Stimulated activated memory B cell treated with anti-CD40 and anti-IgM and Interleukin-4, amounts not matched to agents 10 μg/mL and 1 μg/mL and 100 μg/mL, for 72 hours (primary cell): ENCODE measurements at places on chromosomes 12 and 14.
A peak's percentile ranks its signal among the peaks of the same experiment; 100 is the strongest.

DNA sequence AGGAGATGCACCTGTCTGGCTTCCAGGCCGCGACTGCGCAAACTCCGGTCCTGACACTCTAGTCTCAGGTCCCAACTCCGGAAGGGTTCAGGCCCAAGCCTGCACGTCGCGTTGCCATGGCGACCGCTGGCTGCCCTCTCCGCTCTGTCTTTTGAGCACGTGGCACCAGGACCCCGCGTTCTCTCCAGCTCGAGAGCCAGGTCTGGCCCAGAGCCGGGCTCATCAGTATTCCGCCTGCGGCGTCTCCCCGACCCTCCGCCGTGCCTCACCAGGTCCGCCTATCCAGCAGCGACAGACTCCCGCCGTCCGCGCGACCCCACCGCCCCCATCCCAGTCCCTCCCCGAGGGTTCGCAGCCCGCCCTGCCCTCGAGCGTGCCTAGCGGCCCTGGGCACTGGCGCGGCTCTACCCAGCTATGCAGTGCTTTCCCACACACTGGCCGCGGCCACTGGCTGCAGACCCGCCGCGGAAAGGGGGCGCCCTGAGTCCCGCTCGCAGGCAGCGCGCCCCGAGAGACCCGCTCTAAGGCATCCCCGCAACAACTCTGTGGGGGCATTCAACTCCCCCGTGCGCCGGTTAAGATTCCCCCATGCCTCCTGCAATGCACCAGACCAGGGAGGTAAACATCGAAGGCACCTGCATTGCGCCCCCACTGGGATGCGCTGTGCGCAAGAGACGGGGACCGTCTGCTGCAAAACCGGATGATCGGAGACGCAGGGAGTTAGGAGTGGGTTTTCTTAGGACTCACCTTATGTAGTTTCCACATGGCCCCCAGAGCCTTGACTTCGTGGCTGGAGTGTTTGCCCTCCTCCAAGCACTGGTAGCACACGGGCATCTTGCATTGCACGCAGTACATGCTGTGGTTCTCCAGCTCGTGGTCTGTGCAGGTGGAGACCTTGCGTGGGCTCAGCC lies 1.3 kb downstream of the TRIM9 start:
- ATAC-seq = peak; percentile 39

DNA sequence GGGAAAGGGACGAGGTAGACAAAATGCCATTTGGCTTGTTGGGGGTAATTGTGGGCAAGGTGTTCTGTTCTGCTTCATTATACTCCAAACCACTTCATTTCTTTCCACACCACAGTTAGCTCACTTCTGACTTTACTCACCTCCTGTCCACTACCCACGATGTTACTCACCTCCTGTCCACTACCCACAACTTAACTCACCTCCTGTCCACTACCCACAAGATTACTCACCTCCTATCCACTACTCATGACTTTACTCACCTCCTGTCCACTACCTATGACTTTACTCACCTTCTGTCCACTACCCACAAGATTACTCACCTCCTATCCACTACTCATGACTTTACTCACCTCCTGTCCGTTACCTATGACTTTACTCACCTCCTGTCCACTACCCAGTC lies 10.1 kb upstream of the TWF1 start:
- ATAC-seq = no peak

- no peak for ATAC-seq
These were observed 97.2 kb downstream of the SSPN start for GRCh38 chr12:26292596-26292995.

GRCh38 chr12:62724947-62725451 lies 210.0 kb downstream of the PPM1H start:
- ATAC-seq = no peak

DNA sequence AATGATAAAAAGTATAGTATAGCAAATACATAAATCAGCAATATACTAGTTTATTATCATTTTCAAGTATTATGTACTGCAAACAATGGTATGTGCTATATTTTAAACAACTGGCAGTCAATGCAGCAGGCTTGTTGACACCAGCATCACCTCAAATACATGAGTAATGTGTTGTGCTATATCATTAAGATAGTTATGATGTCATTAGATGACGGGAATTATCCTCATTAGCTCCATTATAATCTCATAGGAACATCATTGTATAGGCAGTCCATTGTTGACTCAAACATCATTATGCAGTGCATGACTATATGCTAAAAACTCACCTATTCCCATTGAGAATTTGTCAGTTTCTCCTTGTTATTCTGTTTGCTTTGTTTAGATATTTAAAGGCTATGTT lies 85.4 kb downstream of the PRKD1 start:
- no peak for ATAC-seq

DNA sequence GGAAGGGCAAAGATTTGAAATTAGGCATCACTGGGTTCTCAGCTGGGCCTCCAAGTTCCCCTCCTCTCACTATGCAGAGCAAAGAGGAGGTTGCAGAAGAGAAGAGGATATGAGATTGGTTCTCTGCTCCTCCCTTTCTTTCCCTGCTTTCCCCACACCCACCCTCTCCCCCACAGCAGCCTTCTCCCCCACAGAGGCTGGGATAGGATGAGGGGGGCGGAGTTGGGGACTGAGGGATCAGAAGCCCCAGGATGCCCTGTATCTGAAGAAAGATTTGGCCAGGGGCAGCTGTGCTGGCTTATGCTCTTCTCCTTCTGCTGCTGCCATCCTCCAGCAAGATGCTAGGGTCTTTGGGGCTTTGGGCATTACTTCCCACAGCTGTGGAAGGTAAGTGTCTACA lies at the start of gene AMHR2:
AMHR2 (plus strand) TSS at position 259 of the 400 bp plus-strand sequence; CDS start at position 339, 80 bp downstream.
- no peak for ATAC-seq

DNA sequence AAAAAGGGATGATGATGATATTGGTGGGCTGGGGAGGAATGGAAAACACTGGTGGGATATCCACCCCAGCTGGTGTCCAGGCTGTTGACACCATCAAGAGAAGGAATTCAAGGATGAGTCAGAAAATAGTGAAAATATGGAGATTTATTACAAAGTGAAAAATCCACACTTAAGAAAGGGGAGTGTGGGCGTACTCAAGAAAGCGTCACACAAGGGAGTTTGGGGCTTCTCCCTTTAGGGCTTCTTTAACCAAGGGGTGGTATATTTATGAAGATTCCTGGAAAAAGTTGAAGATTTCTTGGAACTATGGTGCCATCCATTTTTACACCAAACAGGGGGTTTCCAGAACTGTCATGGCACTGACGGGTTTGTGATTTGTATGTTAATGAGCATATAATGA lies 63.1 kb upstream of the ARID2 start:
- ATAC-seq = no peak

DNA sequence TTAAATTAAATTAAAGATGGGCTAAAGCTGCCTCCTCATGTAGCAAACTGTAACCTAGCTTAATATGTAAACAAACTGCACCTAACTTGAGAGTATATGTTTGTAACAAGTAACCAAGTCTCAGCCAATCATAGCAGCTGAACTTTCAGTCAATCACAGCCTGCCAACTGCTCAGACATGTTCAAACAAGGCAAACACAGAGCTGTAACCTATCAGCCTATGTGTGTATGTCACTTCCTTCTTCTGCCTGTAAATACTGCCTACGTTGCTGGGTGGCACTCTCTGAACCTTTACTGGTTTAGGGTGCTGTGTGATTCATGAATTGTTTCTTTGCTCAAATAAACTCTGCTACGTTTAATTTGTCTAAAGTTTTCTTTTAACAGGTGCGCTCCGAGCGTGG lies 2.9 kb downstream of the SERPINA6 start:
- no peak for ATAC-seq

GRCh38 chr12:160858-161257 lies 53.1 kb downstream of the SLC6A12 start:
- no peak for ATAC-seq

GRCh38 chr12:3480764-3481163 lies 10.2 kb upstream of the PRMT8 start:
- ATAC-seq = no peak

DNA sequence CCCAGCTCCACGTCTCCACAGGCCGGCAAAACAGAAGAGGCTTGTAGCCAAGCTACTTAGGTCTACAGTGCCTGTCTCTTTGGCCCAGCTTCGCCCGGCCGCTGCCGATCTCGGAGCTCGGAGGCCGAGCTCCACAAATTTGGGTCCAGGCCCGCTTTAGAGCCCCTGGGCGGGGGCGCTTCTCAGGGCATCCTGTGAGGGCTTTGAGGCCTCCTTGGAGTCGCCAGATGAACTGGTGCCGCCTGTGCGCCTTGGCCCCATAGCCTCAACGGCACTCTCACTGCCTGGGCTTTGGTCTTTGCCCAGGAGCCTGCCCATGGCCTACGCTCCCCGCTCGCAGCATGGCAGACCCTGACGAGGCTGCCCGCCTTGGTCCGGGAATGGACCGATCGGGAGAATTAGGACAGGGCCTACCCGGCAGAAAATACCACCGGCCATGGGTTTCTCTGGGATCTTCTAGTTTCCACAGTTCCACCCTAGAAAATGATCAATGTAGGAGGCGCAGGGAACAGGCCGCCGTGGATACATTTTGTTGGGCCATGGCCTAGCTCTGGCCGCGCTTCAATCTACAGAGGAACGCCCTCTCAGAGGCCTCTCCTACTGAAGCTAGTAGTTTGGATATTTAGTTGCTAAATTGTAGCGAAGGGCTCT lies 953 bp upstream of the NKX2-8 start:
- no peak for ATAC-seq

DNA sequence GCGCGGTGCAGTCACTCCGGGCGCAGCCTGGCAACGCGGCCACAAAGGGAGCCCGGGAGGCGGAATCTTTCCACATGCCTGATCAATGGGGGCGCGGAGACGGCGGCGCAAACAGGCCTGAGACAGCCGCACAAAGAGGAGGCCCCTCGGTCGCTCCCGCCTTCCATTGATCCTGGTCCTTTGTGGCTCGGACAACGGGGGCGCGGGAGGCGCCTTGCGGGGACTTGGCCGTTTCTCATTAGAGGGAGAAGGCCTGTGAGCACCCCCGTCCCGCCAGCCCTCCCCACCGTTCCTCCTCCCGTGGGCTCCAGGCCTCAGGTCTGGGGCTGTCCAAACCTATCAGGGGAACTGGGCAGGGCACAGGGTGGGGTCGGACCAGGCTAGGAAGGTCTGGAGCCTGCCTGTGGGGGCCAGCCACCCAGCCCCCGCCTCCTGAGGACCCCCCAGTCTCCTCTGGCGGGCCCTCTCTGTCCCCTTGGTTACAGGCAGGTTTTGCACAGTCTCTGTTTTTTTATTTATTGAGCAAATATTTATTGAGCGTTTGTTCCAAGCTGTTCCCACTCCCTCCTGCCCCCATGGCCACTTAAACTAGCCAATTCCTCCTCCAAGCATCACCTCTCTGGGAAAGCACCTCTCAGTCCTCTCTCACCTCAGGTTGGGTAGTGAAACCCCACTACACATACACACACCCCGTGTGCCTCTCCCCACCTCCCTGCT lies 29.0 kb upstream of the MSI1 start:
- ATAC-seq = peak; percentile 31

- no peak for ATAC-seq
These were observed 663.8 kb downstream of the C12orf50 start for GRCh38 chr12:87365423-87365822.

DNA sequence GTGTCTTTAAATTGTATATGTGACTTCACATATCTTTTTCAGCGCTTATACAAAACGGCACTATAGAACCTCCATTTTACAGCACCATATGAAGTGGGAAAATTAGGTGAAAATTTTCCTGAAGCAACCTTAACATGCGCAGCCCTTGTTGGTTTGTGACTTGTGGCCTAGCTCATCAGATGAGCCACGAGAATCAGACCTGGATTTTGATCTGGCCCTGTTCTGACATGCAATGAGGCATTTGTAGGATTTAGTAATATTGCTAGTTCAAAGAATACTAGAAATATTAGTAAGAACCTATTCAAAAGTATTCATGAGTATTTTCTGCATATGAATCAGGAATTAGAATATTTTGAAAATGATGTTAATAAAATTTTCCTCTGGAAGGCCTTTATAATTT lies 2.9 kb downstream of the CDKN1B start:
- no peak for ATAC-seq

GRCh38 chr14:92460916-92461579 lies 52.5 kb upstream of the RIN3 start:
- peak; percentile 76 for ATAC-seq

- ATAC-seq = no peak
These were observed 40.5 kb downstream of the ESR2 start for GRCh38 chr14:64253672-64254071.

DNA sequence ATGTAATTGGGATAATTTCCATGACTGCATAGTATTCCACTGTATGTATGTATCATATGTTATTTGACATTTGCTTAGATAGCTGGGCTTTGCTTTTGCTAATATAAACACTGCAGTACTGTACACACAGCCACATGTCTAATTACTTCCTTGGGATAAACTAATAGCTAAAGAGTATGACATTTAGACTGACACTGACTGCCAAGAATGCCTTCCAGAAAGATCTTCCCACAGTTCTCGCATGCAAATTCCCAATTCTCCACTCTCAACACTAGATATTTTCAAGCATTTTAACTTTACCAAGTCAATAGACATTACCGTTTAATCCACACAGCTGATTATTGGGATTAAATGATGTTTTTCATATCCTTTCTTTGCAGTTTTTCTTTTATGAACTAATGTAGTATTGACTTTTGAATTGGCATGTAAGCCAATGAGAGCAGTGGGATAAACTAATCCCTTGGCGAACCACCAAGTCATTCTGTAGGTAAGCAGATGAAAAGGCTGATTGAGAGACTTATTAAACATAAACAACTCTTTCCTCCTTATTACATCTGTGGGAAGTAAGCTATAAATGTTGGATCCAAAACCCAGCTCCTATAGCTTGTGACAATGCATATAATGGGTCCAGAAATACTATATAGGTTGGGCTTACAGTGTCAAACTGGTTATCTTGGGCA lies 55.5 kb downstream of the STON2 start:
- no peak for ATAC-seq

GRCh38 chr14:78074561-78074960 lies 95.6 kb upstream of the NRXN3 start:
- ATAC-seq = no peak

DNA sequence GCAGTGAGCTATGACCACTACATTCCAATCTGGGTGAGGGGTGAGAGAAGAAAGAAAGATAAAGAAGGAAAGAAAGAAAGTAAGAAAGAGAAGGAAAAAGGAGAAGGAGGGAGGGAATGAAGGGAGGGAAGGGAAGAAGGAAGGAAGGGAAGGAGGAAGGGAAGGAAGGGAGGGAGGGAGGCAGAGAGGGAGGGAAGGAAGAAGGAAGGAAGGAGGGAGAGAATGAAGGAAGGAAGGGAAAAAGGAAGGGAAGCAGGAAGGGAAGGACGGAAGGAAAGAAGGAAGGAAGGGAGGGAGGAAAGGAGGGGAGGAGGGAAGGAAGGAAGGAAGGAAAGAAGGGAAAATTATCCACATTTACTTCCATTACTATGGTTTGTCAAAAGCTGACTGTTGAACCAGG lies 39.4 kb upstream of the HOXC13 start:
- no peak for ATAC-seq

- peak; percentile 64 for ATAC-seq
These were observed 523 bp downstream of the WSB2 start for GRCh38 chr12:118060301-118061010.

- no peak for ATAC-seq
These were observed 7.7 kb upstream of the TRAFD1 start for GRCh38 chr12:112117685-112118084.

DNA sequence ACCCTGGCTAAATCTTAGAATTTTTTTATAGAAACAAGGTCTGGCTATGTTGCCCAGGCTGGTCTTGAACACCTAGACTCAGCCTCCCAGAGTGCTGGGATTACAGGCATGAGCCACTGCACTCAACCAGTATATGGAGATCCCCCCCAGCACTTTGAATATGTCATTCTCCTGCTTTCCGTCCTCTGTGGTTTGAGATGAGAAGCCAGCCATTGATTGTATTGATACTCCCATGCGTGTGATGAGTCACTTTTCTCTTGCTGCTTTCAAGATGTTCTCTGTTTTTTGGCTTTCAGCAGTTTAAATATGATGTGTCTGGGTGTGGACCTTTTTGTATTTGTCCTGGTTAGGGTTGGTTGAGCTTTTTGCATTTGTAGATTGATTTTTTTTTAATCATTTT lies 75.2 kb upstream of the DNM1L start:
- peak; percentile 67 for ATAC-seq
